ENCODE measurements at places on chromosomes 13 and 19.

DNA sequence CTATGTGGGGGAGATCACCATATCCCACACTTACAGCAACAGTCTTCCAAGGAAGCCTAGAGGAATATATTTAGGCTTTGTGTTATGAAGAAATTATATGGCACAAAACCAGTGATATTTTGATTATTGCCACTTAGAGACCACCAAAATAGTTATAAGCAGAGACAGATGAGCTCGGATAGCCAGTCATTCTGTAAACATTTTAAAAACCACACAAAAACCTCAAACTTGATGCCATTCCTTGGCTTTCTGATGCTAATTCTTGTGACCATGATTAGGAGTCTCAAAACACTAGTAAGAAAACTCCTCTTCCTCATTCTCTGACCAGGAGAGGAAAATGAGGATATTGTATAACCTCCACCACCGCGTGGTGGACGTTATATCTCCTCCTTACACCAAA, 496.4 kb downstream of the FOXO1 start:
- DNase-seq, result no peak

DNA sequence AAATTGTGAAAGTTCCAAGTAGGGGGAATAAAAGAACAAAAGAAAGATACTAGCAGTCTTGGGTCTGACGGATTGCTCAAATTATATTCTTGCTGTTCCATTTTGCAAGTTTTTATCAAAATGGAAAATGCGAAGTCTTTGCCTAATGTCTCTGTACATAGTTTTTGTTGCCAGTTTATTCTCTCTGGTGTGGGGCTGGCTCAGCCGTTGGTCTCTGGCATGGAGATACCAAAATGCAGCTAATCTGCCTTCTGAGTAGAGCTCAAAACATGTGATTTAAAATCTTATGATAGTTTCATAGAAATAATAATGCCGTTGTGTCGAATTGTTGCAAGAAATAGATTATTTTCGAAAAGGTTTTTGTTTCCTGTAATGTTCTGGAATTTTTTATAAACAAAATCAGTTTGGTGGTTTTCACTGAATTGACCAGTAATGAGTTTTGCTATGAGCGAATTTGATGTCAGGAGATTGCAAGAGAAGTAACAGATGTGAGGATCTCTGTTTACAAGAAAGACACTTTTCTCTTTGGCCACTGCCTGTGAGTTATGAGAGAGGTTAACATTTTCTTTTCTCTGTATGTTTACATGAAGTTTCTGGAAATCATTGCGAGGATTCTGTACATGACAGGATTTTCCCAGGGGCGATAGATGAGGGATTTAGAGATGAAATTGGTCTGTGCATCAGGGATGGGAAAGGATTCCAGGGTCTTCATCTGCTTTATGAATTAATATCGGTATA, 147.0 kb downstream of the DCT start:
- DNase-seq, result no peak

DNA sequence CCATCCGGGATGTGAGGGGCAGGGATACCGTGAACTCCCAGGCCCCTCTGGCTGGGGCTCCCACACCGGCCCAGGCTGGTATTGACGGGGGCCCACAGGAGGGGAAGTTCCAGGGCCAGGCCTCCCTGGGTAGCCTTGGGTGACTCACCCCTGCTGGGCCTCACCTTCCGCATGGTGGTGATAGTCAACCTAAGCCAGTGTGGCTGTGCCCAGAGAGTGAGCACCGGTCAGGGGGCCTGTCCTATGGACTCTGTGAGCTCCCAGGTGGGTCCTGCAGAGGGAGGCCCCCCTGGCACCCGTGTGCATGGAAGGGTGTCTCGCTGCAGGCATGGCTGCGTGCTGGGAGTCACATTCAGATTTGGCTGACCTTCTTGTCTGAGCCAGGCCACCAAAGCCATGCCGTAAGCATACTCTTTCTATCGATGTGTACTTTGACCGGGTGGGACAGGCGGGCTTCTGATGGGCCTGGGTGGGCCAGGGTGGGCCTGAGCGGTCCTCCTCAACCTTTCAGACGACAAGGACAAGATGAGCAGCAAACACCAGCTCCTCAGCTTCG, 27.6 kb downstream of the DHX34 start:
- DNase-seq, result no peak

DNA sequence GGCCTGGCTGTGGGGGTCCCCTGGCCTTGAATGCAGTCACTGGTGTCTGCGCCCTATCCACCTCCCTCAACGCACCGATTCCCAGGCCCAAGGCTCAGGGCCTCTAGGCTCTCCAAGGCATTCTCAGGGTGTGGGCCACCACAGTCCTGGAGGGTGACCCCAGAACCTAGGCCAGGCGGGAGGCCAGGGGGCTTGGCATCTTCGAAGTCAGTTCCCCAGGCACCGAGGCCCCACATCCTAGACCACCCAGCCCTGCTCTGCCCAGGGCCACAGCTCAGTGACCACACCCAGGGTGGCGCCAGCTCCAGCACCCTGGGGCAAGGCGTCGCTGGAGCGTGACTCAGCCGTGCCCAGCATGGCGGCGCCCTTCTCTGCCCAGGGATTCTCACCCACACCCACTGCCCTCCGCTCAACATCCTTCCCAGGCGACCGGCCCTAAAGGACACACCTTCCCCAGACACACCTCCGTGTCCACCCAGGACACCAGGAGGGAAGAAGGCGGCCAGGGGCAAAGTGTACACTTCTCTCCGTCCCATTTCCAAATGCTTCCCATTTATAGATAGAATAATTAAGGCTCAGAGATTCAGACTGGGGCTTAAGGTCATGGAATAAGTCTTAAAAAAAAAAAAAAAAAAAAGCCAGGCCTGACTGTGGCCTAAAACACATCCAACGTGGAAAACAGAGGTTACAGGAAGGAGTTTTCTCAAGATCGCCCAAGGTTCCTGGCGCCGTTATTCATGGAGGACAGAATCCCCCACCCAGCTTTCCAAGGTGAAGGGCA, 36.4 kb upstream of the NANOS3 start:
- no peak for DNase-seq

DNA sequence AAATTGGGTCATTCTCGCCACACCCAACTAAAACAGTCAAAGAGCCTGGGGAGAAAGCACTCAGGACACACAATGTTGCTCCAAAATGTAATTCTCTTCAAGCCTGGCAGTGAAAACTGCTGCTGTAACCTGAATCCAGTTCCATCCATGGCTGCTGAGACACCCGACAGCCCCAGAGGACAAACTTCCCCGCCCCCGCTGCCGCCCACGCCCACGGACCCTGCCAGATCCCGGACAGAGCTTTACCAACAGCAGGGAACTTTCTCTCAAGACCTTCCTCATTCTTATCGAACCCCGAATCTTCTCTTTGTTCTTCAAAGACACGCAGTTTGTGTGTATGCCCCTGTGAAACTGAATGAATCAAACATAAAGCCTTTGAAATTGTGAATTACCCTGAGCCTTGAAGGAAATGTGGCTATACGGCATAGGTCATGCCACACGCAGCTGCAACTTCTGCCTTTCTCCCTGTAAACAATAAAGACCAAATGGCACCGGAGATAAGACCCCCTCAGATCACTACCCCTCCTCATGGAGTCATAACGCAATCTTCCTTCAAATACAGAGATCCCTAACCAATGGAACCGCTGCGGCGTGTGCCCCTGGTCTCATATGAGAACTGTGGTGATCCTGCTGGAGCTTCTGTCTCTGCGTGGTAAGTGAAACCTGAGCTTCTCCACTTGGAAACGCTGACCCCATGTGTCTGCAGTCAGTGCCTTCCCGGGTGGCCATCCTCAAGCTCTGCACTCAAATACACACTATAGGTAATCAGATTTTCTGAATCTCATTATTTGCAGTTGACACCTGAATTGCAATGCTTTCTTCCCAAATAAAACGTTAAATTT, 4.8 kb upstream of the LAMP1 start:
- DNase-seq, result no peak

GRCh38 chr19:30089086-30089665, 147.1 kb downstream of the URI1 start:
- DNase-seq, result no peak
